ENCODE measurements at places on chromosomes 5 and 9.

DNA sequence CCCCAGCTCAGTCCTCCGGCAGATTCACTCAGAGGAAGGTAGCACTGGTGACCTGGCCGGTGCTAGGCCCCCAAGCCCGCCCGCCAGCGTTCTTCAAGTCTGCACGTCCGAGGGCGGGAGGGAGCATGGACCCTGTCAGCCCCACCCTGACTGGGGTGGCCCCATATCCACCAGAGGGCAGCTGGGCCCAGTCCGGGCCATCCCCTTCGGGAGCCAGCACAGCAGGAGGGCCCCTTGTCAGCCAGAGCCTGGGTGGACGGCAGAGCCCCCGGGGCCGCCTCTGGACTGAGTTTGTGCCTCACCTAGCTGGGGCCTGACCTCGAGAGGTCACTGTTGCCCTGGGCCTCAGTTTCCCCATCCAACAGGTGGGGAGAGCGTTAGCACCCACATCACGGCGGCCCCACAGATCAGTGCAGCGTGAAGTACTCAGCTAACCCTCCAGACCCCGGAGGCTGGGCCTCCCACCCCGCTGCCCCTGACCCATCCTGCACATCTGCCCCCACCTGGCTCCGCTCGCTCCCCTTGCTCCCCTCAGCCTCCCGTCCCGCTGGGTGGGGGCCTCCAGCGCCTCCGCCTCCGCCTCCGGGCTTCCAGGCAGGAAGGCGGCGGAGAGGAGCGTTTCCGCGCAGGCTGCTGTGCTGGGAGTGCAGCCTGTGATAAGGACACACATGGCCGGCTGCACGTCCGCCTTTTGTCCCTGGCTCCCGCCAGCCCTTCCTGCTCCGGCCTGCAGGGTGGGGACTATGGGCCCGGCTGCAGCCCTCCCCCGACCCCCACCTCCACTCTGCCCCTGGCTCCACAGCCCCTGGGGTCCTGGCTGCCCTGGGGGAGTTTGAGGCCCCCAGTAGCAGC is 16.6 kb upstream of the EGFL7 start:
- no peak for DNase-seq

DNA sequence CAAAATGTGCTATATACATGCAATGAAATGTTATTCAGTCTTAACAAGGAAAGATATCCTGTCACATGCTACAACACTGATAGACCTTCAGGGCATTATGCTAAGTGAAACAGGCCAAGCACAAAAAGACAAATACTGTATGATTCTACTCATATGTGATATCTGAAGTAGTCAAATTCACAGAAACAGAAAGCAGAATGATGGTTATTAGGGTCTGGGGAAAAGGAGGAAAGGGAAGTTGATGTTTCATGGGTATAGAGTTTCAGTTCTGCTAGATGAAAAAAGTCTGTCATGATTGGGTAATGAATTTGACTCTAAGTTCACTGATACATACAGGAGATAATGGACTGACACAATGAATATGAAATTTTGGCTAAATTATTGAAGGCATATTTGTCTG is 11.2 kb upstream of the RIC1 start:
- no peak for DNase-seq

DNA sequence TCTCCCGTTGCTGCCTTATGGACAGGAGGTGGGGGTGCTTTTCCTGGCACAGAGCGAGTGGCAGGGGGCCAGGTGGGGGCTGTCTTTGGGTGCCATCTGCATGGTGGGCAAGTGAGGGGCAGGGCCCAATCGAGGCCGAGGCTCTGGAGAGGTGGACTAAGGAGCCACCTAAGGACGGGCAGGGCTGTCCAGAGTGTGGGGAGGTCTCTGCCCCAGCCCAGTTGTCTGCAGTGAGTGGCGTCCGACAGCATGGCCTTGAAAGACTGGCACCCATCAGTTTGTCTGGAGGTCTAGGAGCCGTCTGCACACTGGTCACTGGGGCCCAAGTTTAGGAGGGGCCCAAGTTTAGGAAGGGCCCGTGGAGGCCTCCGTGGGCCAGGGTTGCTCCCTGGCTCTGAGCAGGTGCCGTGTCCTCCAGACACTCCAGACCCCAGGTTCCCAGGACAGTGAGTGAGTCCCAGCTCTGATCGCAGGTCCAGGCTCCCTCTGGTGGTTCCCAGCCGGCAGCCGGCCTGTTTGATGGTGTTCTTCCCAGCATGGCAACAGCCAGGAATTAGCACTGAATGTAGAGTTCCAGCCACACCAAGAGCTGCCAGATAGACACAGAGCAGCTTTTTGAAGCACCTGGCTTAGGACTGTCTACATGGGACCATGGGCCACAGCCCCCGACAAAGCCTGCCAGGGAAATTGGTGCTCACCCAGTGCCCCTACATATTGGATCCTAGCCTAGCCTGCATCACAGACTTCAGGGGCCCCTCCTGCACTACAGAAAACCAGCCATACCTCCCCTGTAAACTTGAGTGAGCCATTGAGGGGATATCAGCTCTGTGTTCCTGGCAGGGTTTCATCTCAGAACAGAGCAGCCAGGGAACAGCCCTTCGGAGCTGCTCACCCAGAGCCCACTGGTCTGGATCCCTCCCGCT is 120.9 kb downstream of the WNK2 start:
- no peak for DNase-seq

- no peak for DNase-seq
Observed at GRCh38 chr9:136867480-136867879, 1.4 kb upstream of the EDF1 start.

Measured in CD4-positive, alpha-beta T cell treated with Interleukin-1 beta for 1 hour (primary cell).